ENCODE measurements at places on chromosomes 5 and 9.

GRCh38 chr5:96113170-96113939 is 151.7 kb upstream of the ELL2 start:
- no peak for DNase-seq

- DNase-seq, result no peak
Observed at GRCh38 chr5:5341531-5342292, 80.8 kb upstream of the ICE1 start.

- DNase-seq, result no peak
Observed at GRCh38 chr9:94566550-94566949, 11.7 kb downstream of the PCAT7 start.

GRCh38 chr9:130311003-130311402 is 45.4 kb downstream of the HMCN2 start:
- DNase-seq, result no peak

GRCh38 chr5:159782197-159782994 is 133.9 kb upstream of the ADRA1B start:
- no peak for DNase-seq

DNA sequence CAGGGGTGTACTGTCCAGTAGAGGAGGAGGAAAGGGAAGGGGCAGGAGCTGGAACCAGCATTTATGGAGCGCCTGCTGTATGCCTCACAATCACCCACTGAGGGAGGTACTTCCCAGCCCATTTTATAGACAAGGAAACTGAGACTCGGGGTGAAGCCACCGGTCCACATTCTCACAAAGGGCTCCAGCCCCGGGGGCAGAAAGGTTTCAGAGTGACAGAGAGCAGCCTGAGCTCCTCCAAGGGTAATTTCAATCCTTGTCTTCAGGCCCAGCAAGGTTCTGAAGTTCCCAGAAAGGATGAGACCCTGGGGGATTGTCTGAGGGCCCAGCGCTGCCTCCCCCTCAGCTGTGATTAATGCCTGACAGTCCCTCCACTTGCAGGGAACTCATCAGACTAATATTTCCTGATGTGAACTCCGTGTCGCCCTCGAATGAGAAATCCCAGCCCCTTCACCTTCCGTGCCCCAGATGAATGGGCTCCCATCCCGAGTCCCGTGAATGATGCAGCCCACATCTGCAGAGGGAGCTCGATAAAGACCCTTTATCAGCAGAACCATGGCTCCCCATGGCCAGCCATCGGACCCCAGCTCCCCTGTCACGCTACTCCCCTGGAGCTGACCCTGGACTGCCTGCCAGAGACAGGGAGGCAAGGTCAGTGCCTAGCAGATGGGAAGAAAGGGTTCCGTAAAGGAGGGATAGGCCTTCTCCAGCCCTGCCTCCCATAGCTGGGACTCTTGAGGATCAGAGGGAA is 32.1 kb upstream of the MVB12B start:
- no peak for DNase-seq

DNA sequence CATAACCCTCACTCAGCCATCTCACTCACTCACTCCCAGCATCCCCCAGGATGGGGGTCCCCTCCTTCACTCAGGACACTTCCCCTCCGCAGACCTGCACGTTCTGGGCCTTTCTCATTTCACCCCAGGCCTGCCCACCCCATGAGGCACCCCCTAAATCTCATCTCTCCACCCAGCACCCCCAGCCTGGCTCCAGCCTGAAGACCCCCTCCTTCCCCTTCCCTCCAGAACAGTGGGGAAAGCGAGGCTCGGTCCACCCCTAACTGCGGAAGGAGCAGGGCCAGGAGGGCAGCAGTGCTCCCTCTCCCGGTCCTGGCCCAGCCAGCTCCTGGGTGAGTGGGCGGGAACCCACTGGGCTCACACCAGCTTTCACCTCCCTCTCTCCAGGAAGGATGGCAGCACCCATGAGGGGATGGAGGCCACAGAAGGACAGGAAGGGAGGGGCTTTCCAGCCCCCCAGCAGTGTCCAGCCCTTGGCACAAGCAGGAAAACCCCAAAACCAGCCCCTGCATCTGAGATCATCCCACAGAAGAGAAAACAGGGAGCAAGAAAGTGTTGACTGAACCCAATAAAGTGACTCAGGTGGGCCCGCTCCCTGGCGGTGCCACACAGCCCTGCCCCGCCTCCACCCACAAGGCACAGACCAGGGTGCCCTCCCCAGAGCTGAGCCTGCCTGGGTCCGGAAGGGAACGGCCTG is 55.0 kb downstream of the LRSAM1 start:
- DNase-seq, result no peak

- no peak for DNase-seq
Observed at GRCh38 chr9:98658951-98659351, 49.8 kb downstream of the GABBR2 start.

- no peak for DNase-seq
Observed at GRCh38 chr9:134227451-134228411, 63.4 kb upstream of the RNU6ATAC start.

DNA sequence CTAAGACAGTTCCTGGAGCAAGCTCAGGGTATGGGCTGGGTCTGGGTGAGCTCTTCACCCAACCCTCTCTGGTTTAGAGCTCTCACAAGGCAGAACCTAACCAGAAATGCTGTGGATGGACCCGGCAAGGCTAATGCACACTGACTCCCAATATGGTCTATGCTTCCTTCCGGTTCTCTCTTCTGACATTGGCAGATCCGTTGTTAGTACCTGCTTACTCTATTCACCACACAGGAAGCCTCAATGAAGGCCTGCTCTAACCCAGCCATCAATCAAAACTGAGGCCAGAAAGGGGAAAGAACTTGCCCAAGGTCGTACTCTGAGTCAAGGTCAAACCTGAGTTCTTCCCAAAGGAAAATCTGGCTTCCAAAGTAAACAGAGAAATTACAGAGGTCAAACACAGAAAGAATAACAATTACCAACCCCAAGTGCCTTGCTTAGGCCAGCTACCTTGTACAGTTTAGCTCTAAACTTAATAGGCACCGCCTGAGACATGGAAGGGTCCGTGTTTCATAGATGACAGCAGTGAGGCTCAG is 46.0 kb upstream of the AKNA start:
- peak; percentile 41 for DNase-seq

DNA sequence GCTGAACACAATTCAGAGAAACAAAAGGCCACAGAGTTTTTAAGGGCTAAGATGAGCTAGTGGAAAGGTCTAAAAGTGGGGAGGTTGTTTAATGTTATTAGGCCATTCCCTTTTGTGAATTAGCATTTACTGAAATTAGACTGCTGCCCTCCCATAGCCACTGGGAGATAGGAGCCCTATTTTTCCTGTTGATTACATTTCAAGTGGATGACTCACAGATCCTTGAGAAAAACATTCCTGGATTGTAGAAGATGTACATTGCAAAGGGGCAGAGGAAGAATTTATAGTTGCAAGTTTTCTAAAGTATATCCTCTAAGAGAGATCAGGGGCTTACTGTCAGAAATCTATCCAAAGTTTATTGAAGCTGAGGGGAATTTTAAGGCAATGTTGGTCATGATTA is 367.1 kb upstream of the IZUMO3 start:
- no peak for DNase-seq

GRCh38 chr9:126872516-126872915 is 12.1 kb downstream of the ZBTB34 start:
- no peak for DNase-seq

DNA sequence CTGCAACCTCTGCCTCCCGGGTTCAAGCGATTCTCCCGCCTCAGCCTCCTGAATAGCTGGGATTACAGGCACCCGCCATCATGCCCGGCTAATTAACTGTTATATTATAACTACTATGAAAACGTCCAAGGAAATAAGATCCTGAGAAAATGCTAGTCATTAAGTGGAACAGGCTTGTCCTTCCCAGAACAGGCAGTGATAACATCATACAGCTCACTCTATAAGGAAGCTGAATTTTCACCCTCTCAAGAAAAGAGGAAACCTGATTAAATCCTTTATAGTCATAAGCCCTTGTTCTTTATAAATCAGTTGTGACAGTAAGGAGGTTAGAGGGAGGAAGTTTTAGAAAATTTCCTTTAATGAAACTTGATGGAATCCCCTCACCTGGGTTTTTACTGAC is 163.9 kb upstream of the CLINT1 start:
- no peak for DNase-seq

- no peak for DNase-seq
Observed at GRCh38 chr5:139181322-139181730, 16.8 kb downstream of the SIL1 start.

GRCh38 chr9:114339130-114339908 is 9.7 kb downstream of the ORM2 start:
- DNase-seq, result no peak

DNA sequence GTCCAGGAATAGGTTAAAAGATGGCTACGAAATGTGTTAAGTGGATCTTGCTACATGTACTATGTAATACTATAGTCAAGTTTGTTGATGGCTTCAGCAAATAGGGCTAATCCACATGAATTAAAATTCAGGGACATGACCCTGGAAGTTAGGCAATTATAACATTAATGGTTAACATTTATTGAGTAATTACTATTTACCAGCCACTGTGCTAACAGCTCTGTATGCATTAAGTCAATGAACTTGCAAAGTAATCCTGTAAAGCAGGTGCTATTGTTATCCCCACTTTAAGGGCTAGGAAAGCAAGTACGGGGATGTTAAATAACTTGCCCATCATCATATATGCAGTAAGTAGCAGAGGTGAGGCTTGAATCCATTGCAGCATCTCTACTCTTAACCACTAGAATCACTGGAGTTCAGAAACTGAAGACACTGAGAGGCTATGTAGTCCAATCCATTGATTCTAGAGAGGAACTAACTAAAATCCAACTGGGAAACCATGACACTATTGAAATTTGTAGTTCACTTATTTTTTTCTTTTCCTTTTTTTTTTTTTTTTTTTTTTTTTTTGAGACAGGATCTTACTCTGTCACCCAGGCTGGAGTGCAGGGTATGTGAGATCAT is 77.5 kb upstream of the SPINK5 start:
- DNase-seq, result no peak

DNA sequence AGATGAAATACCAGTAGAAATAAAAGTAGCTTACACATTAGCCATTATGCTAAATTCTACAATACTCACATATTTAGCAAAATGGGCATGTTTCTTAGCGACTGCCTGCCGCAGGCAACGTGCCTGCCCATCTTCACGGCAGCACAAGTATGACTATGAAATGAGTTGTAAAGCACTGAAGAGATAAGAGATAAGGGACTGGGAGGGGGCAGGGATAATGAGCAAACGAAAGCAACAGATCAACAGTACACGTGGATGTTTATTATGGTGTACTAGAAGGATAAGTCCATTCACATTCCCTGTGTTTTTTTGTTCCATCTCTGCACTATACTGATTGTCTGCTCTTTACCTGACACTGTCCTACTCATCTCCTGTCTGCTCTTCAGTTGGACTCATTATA is 44.1 kb upstream of the KCNN2 start:
- no peak for DNase-seq

GRCh38 chr9:134052491-134052890 is 15.3 kb downstream of the BRD3 start:
- no peak for DNase-seq

GRCh38 chr5:13354611-13355010 is 589.9 kb downstream of the DNAH5 start:
- DNase-seq, result no peak

DNA sequence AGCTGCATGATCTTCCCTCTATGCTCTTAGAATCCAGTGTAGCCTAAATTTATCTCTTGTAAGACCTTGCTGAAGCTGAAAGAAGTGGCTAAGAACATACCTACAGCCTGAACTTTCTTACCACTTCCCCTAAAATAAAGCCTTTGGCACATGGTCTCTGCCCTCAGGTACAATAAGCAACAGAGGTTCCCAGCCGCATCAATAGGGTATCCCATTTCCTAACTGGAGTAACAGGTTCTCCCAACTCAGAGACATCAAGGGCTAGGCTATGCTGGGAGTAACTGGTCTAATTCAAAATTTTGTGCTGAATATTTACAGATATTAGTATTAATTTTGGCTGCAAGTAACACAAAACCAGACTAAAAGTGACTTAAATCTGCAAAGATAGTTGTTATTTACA is 335.8 kb upstream of the TRPC7 start:
- no peak for DNase-seq

DNA sequence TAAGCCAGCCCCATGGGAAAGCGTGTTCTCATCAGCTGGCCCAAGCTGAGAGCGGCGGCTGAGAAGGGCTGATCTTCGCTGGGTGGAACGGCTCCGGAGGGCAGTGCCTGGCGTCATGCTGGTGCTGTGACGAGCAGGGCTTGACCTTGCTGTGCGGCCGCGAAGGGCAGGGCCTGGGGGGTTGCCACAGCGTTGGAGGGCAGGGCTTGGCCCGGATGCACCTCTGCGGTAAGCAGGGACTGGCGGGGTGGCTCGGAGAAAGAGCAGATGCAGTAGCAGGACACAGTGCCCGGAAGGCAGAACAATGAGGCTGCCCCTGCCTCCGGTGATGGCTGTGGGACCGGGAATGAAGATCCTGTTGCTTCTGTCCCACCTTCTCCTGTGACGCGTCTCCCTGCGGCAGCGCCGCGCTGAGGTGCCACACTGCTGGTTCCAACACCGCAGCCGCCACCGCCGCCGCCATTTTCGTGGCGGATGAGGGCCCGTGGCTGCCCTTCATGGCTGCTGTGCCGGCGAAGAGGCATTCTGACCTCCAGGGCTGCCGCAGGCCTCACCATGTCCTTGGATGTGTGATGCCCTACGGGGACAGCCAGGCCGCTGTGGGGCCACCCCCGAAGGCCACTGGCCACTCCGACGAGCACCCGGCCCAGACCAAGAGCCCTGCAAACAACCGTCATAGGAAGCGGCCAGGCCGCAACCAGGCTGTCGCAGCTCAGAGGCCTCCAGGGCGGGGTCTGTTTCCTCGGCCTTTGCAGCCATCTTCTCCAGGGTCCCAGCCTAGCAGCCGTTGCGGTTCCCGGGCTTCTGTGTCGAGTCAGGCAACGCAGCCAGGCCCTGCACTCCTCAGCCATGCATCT is 890.5 kb upstream of the CTNND2 start:
- no peak for DNase-seq

Data from coronary artery (tissue), 2 donors.